Left kidney (tissue), 8 donors: ENCODE measurements at places on chromosomes 13 and 19. TPM values are rescaled to one million over a fixed set of nuclear protein-coding genes. Genes with fewer than 3 reads are reported as not detected.

The ZNF221 gene
- 8.0 TPM for polyA plus RNA-seq

The SERPINE3 gene
- 0.95 TPM for polyA plus RNA-seq

The TUBA3C gene
- not detected for polyA plus RNA-seq

The ENOX1 gene
- polyA plus RNA-seq: 8.8 TPM

The HPN gene
- polyA plus RNA-seq: 89.0 TPM

The SMAD9 gene
- 37.0 TPM for polyA plus RNA-seq

The ZNF540 gene
- 7.3 TPM for polyA plus RNA-seq

- no peak for DNase-seq
Observed at GRCh38 chr19:12695997-12696365, 450 bp downstream of the FBXW9 start.

DNA sequence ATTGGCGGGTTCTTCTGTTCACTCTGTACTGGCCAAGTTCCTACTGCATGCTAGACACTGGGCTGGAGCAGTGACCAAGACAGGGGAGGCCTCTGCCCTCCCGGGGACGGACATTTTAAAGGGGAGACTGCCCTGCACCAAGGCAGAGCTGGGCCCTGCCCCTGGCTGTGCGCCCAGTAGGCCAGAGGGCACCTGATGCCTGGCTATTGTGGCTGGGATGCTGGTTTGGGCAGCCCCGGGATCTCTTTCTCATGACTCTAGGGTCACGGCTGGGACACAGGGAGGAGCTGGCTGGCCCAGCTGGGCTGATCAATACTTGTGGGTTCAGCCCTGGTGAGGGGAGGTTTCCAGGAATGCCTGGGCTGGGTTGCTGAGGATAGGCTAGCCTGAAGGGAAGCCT is 17.7 kb downstream of the LIPE start:
- DNase-seq: no peak

DNA sequence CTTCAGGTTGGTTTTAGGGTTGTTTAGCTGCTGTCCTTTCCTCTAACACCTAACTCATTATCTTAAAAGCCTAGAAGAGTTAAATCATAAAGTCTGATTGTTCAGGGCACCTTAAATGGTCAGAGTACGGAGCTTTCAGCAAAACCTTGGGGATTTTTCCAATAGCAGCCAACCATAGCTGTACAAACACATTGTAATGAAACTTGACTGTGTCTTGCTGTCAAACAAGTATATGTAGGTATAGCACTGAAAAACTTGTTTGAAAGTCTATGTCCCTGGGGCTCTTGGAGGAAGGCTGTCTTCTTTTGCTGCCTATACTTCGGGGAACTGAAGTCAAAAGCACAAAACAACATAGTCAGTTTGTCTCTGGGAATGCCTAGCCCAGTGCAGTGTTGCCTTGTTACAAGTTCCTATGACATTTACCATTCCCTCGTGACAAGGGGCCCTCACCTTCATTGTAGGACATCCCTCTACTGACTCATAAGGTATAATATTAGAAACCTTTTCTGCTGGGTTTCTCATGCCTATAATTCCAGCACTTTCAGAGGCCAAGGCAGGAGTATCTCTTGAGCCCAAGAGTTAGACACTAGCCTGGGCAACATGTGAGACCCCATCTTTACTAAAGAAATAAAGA is 474.5 kb upstream of the NBEA start:
- DNase-seq: no peak

- peak; percentile 25 for DNase-seq
Observed at GRCh38 chr19:30036154-30037129, 94.4 kb downstream of the URI1 start.

DNA sequence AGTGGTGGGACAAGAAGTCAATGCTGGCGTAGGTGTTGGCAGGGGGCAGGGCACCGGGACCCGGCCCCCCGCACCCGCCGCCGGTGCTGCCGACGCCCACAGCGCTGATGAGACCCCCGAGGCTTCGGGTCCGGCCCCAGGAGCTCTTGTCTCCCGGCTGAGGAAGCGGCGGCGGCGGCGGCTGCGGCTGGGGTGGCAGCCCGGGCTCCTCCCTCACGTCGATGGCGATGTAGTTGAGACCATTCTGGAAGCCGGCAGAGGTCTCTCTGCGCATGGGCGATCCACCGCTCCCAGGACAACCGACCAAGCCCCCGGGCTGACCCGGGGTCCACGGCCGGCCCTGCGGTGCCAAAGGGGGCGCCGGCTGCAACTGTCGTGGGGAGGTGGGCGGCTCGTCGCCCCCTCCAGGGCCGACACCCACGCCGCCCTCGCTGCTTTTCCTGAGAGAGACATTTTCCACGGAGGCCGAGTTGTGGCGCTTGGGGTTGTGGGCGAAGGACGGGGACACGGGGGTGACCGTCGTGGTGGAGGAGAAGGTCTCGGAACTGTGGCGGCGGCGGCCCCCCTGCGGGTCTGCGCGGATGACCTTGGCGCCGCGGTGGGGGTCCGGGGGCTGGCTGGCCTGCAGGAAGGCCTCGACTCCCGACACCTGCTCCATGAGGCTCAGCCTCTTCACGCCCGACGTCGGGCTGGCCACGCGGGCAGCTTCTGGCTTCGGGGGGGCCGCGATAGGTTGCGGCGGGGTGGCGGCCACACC is 4.1 kb downstream of the IRS2 start:
- DNase-seq: no peak

GRCh38 chr19:49210108-49210900 is 52.7 kb downstream of the TRPM4 start:
- DNase-seq: peak; percentile 65

DNA sequence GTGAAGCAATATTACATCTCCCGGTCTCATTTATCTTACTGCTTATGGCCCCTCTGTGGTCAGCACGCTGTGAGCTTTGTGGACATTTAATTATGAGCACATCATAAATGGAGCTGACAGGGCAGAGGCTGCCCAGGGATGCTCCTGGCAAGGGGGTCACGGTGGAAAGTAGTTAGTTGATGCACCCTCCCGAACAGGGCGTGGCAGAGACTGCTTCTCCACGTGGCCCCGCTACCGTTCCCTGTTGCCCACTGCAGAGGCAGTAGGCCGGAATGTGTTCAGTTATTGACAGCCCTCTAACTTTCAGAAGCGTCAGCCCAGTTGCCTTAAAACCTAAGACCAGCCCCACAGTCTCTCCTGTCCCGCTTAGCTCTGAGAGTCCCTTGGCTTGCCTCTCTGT is 180.3 kb upstream of the ZNF507 start:
- no peak for DNase-seq

- DNase-seq: no peak
Observed at GRCh38 chr13:32080328-32080744, 48.8 kb downstream of the FRY start.

- DNase-seq: peak; percentile 4
Observed at GRCh38 chr13:91894316-91894715, 495.9 kb downstream of the GPC5 start.

DNA sequence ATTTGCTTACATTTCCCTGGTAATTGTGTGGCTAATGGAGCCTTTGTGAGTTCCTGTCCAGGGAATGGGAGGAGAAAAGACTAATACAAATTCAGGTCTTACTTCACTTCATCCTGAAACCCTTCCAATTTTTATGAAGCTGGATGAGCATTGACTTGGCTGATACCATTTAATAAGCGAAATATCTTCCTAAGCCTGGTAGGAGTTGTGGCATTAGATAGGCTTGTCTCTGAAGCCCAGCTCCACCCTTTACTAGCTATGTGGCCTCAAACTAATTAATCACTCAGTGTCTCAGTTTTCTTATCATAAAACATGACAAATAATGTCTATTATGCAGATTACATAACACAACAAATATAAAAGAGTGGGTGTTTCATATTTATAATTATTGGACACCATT is 106.3 kb downstream of the FGF9 start:
- DNase-seq: no peak

DNA sequence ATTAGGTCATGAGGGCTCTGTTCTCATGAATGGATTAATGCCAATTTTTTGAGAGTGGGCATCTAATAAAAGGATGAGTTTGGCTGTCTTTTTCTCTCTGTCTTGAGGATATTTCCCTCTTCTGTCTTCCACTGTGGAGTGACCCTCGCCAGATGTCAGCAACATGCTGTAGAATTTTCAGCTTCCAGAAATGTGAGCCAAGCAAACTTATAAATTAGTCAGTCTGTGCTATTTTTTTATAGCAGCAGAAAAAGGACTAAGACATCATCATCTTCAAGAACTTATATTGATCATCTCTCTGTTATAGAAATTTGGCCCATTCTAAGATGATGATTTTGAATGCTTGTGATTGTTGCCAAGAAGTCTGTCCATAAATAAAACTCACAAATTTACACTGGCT is 431.4 kb downstream of the FGF9 start:
- no peak for DNase-seq

DNA sequence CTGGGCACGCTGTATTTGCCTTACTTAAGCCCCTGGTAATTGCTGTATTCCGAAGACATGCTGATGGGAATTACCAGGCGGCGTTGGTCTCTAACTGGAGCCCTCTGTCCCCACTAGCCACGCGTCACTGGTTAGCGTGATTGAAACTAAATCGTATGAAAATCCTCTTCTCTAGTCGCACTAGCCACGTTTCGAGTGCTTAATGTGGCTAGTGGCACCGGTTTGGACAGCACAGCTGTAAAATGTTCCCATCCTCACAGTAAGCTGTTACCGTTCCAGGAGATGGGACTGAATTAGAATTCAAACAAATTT is 676 bp downstream of the BRCA2 start:
- no peak for DNase-seq

GRCh38 chr19:9658769-9659168 is 16.1 kb downstream of the ZNF562 start:
- DNase-seq: no peak

GRCh38 chr19:10191347-10191746 is 3.4 kb downstream of the DNMT1 start:
- no peak for DNase-seq

- no peak for DNase-seq
Observed at GRCh38 chr13:48138270-48138669, 43.4 kb upstream of the MED4 start.

GRCh38 chr13:30415430-30416030 is 6.8 kb upstream of the UBE2L5 start:
- no peak for DNase-seq

- no peak for DNase-seq
Observed at GRCh38 chr13:64371045-64371444, 2859.1 kb downstream of the PCDH9 start.

DNA sequence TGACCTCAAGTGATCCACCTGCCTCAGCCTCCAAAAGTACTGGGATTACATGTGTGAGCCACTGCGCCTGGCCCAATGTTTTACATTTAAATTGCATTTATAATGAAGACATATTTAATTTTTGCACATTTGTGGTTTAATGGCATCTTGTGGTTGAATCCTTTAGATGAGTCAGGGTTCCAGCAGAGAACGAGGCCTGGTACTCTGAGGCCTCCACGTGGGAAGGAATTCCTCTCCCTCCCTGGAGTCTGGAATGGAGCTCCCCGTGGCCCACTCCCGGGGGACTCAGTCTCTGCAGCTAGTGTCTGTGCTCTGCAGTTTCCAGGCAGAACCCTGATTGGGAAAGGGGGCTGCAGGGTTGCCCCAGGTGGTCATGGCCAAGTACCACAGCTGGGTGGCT is 24.2 kb downstream of the ZFR2 start:
- no peak for DNase-seq

DNA sequence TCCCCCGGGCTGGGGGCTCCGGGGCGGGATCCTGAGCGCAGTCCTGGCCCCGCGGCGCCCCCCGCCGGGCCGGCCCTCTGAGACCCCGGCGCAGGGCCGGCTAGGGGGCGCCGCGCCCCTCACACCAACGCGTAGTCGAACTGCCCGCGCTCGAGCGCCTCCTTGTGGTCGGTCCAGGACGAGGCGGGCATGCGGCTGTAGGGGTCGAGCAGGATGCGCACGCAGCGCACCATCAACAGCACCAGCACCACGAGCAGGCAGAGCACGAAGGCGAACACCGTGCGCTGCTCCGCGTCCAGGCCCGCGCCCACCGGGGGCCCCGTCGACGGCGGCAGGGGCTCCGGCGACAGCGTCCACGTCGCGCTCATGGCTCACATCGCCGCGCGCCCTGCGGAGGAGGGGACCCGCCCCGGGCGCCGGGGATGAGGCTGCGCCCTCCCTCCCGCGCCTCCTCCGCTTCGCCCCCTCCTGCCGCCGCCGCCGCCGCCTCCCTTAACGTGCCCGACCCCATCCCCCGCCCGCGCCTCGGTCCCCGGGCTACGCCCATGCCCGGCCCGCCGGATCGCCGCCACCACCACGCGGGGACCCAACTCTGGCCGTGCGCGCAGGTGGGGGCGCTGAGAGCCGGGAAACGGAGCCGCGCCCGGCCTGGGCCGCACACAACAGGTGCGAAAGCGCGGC is 624 bp downstream of the CTXN1 start:
- peak; percentile 81 for DNase-seq

DNA sequence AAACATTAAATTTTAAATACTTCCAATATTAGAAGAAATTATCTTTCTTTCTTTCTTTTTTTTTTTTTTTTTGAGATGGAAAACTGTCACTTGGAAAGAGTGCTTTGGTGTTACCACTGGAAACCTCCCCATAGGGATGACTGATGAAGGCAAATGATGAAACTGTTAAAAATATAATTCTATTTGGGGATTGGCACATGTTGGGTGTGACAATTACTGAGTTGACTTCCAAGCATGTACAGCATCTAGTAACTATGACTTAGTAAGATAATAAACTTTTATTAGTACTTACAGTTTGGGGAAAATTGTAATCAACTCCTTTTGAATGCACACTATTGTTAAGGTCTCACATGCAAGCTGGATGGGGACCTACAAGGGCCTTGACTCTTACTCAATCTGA is 592.5 kb downstream of the KCTD12 start:
- no peak for DNase-seq
